Right renal pelvis (tissue), 4 donors: ENCODE measurements at places on chromosomes 13 and 19. TPM values are rescaled to one million over a fixed set of nuclear protein-coding genes. Genes with fewer than 3 reads are reported as not detected.

Gene ELAVL3
- 0.15 TPM for polyA plus RNA-seq

Gene NXNL1
- not detected for polyA plus RNA-seq

Gene DIRAS1
- 3.4 TPM for polyA plus RNA-seq

Gene CXCL17
- polyA plus RNA-seq: not detected

Gene NLRP7
- polyA plus RNA-seq: not detected

Gene ZNF813
- 7.6 TPM for polyA plus RNA-seq

Gene C19orf85
- not detected for polyA plus RNA-seq

Gene KCNC3
- 52.4 TPM for polyA plus RNA-seq

Gene CEACAM4
- not detected for polyA plus RNA-seq

Gene C1QTNF9B
- 0.20 TPM for polyA plus RNA-seq

Gene DHDH
- 4.9 TPM for polyA plus RNA-seq

Gene MBD3L2
- polyA plus RNA-seq: not detected
